NCI-H1694 treated with DMSO at 0.1 percent for 48 hours (cell line): ENCODE measurements at places on chromosomes 12 and 14.
A peak's percentile ranks its signal among the peaks of the same experiment; 100 is the strongest.

DNA sequence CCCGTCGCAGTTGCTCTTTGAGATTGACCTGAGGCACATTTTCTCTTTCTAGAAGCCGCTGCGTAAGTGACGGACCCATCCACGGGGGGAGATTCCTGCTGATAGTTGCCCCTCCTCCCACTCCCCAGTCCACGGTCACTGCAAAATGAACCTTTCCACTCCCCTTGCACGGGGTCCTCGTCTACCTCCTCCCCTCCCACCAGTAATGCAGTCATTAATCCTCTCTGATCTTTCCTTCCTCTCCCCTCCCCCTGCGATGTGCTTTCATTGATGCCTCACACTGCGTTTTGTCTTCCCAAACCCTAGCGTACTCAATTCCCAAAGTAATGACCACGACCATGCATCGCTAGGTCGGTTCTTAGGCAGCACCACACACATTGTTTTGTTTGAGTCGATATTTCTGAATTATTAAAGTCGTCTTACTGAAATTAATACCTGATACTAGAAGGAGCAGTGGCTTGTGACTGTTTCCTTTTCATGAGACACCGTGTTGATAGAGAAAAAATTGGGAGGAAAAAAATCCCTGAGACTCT is 857 bp downstream of the ETNK1 start:
- DNase-seq, result peak; percentile 62

DNA sequence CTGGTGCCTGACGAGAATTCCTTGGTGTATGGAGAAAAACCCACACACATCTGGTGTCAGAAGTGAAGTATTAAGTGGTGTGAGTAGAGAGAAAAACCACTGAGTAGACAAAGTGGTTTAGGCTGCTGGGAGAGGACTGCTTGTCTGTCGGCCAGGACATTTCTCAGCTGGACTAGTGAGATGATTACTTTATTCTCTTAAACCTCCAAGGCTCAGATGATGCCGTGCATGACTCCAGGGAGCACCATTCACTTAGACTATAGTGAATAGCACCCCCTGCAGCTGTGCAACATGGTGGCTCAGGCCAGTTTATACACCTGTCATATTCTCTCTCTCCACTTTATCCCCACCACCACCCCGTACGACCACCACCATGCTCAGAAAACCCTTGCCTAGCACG is 28.5 kb upstream of the NFYB start:
- no peak for DNase-seq

- DNase-seq, result no peak
These were observed 328.6 kb downstream of the PCNX1 start for GRCh38 chr14:71235875-71236274.

- DNase-seq, result peak; percentile 89
These were observed 33.5 kb upstream of the C14orf180 start for GRCh38 chr14:104545942-104546501.

GRCh38 chr12:114186241-114187002 is 219.5 kb downstream of the TBX5 start:
- no peak for DNase-seq

DNA sequence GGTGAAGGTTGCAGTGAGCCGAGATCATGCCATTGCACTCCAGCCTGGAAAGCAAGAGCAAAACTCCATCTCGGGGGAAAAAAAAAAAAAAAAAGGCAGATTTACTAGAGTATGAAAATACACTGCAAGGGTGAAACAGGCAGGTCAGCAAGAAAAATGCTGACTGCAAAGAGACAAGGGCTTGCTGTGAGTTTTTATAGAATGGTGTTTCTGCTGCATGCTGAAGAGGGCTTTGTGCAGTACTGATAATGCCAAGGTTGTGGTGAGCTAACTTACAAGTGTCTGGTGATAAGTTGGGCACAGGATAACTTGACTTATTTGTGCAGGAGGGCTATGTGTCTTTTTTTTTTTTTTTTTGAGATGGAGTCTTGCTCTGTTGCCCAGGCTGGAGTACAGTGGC is 25.9 kb upstream of the SRP54 start:
- no peak for DNase-seq

DNA sequence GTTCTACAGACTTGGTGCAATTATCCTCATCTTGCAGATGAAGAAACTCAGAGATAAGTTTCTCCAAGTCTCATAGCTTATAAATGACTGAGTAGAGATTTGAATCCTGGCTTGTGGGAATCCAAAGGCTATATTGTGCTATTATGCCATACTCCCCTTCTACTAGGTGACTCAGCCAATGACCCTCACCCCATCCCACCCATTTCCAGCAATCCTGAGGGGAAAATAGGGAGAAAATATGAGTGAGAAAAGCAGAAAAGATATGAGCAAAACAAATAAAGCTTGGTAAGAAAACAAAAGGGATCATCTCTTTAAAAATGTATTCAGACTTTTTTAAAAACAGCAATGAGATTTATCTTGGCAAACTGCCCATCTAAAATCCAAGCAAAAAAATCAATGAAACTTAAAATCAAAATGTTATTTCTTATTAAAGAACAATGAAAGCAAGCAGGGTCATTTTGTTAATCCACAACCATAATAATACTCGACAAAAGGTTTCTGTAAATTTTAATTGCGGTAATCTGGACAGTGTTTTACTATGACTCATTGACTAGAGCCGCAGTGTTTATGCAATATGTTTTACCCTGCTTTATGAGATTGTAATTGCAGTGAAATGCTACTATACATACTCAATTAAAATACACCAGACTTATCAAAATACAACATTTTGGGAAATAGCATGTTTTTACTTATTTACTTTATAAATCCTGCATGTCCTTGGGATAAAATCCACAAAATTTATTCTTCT is 13.1 kb upstream of the LGR5 start:
- DNase-seq, result no peak

GRCh38 chr12:78898416-78898815 is 33.8 kb downstream of the SYT1 start:
- peak; percentile 79 for DNase-seq

GRCh38 chr12:64039281-64039871 is 182.7 kb downstream of the KICS2 start:
- no peak for DNase-seq

DNA sequence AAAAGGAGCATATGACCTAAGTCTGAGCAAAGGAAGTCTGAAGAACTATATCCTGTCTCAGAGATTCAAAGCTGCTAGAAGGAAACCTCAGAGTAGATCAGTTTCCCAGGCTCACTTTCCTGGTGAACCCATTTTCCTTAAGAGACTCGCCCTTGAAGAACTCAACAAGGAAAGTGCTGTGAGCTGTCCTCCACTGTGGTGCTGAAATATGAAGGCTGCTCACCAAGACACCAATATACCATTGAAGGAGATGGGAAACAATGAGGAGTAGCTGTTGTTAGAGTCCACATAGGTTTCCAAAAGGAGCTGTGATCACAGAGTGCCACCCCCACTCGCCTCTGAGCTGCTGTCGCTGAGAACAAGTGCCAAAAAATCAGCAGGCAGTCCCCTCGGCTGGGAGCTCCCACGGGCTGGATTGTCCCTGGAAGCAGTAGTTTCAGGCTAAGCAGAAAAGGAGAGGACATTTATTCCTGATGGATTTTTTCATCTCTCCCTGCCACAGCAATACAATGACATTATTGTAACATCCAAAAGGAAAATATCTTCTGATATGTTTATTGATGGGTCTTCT is 282.1 kb downstream of the RPS29 start:
- DNase-seq, result peak; percentile 68

DNA sequence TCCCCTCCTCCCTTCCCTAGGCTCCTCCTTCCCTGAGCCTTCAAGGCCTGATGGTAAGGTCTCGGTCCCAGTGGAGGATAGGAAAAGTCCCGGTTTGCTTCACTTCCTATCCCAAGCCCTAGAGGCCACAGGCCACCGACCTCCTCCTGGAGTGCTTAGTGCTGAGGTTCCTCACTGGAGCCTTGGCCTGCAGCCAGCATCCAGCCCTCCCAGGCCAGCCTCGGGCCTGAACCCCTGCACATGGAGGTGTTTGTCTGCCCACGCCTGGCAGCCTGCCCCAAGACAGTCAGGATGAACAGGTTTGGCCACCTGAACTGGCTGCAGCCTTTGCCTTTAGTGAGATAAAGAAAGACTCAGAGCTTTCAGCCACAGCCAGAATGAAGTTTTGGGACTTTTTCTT is 15.8 kb upstream of the KRT7 start:
- DNase-seq, result no peak

DNA sequence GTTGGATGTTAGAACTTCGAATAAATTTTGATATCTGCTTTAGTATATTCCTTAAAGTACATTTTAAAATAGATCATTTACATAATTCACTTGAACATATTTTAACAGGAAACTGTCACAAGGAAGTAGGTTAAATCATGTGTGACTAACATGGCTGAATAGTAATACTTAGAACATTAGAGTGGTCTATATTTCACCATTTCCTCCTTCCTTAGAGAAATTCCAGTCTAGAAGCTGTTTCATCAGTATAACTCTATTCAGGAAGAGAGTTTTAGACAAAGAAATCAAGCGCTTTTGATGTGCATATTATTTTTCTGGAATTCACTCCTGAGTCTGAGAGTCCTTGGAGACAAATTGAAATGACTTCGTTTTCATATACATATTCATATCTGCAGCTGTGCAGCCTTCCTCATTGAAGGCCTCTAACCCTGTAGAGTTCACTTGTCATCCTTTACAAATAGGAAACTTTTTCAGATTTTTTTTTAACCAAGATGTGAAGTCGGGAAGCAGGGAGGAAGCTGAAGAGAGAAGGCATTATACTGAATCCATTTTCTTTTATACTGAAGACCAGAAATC is 28.4 kb downstream of the IRAK3 start:
- no peak for DNase-seq

DNA sequence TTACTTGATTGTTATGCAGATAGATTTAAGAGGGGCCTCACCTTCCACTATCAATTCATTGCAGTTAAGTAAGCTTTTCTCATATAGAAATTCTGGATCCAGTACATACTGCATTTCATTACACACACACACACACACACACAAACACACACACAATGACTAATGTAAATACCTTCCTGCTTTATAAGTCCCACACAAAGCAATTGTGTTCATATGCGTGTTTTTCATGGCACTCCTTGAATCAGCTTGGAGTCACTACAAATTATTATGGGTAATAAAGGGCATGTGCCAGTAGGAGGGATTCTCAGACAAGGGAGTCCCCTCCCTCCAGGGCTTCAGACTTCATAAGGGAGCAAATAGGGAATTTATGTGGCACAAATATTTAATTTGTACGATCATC is 4.5 kb downstream of the MIPOL1 start:
- DNase-seq, result no peak

GRCh38 chr14:76812093-76812421 is 625 bp downstream of the ANGEL1 start:
- no peak for DNase-seq

GRCh38 chr14:36056845-36057244 is 119.7 kb downstream of the PTCSC3 start:
- no peak for DNase-seq

- no peak for DNase-seq
These were observed 5.4 kb downstream of the SDR39U1 start for GRCh38 chr14:24437020-24437735.
